ENCODE measurements at places on chromosomes 7 and 10.

GRCh38 chr10:117449636-117450035, 74.4 kb upstream of the PDZD8 start:
- DNase-seq, result no peak

- no peak for DNase-seq
These were observed 124.2 kb downstream of the RGS10 start for GRCh38 chr10:119418362-119418761.

DNA sequence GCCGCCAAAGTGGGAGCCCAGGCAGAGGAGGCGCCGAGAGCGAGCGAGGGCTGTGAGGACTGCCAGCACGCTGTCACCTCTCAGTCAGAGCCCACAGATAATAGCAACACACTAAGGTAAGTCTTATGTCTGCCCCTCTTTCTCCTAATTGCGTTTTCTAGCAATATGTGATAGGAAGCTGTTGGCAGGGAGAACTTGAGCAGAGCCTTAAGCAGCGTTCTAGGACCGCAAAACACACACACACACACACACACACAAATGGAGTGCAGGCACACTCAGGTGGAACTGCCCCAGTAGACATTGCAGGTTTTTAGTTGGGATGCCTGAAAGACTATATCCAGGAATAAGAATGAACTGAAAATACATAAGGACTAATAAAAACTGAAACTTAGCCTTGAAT, 1188.5 kb downstream of the NXPH1 start:
- no peak for DNase-seq

- DNase-seq, result no peak
These were observed 1.0 kb downstream of the CYP51A1 start for GRCh38 chr7:92133133-92133736.

GRCh38 chr7:143321242-143321641, 5.3 kb downstream of the CLCN1 start:
- no peak for DNase-seq

DNA sequence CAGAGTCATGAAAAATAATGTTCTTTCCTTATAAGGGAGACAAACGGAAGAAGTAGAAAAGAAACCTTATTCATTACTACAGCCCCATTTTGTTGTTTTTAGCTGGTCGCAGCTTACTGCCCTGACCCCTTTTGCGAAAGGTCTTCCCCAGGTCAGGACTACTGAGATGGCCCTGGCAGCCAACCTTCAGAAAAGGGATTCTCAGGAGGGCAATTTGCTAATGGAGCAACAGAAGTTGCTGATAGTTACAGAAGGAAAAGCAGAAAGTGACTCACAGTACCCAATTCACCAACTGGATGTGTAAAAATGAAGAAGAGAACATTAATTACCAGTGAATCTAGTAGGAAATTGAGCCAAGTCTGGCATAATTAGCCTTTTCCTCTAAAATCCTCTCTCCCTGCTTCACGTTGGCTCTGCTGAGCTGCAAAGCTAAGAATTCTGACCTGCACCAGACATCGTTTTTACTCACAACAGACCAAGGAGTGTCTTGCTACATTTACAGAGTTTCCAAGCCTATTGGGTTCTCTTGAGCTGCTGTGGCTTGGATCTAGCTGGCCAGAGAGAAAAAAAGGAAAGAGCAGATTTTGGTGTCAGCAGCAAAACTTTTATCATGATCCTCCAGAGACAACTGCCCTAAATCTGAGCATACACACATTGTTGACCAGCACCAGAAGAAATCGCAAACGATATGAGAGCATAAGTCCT, 499.9 kb upstream of the FZD8 start:
- DNase-seq, result no peak

DNA sequence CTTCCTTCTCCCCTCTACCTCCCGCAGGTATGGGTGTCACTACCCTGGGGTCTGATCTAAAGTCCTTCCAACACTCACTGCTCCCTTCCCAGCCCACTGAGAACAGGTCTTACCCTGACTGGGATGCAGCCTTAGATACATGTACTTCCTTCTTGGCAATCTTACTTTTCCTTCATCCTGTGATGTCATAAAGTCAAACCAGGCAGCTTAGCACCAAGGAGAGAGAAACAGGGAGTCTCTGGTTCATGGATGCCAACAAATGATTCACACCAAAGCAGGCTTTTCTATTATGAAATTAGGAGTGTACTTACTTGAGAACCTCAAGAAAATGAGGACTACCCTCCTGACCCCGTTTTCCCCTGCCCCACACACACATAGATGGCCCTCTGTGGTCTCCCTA, 111.0 kb upstream of the KMT2E start:
- DNase-seq, result no peak

GRCh38 chr7:117157241-117158209, 165.3 kb downstream of the WNT2 start:
- peak; percentile 55 for DNase-seq

- no peak for DNase-seq
These were observed 8.7 kb downstream of the ANKRD1 start for GRCh38 chr10:90912174-90912573.

- peak; percentile 9 for DNase-seq
These were observed 216.1 kb upstream of the ZMIZ1 start for GRCh38 chr10:78852466-78853240.

DNA sequence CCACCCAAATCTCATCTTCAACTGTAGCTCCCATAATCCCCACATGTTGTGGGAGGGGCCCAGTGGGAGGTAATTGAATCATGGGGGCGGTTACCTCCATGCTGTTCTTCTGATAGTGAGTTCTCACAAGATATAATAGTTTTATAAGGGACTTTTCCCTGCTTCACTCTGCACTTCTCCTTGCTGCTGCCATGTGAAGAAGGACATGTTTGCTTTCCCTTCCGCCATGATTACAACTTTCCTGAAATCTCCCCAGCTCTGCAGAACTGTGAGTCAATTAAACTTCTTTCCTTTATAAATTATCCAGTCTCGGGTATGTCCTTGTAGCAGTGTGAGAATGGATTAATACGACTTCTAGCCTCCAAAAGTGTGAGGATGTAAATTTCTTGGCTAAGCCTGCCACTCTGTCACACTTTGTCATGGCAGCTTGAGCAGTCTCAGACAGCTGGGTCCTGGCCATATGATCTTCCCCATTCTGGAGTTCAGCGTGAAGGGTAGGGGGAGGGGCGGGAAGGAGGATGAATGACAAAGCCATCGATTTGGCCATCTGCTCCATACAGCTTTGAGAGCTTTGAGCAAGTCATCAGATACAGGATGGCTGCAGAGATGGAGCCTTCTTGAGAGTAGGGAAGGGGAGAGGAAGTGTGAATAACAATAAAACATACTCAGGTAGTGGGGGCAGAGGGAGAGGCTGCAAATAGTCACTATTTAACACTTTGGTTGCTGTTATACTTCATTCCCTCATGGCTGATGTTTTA, 19.1 kb upstream of the INPP5F start:
- DNase-seq, result no peak

- DNase-seq, result no peak
These were observed 77.1 kb downstream of the LHPP start for GRCh38 chr10:124538706-124539105.

DNA sequence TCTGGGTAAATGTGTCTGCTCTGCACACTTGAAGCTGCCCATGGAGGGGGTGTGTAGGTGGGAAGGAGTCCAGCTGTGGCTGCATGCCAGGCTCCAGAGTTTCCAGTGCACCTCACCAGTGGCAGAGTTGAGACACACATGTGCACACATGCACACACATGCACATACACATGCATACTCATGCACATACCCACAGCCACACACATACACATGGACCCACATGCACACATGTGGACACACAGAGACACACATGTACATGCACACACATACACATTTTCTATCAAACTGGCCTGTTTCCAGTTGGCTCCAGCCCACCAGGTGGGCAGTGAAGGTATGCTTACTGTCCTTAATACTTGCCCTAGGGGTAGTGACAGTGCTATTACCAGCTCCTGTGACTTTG, 99.7 kb downstream of the RAMP3 start:
- no peak for DNase-seq

DNA sequence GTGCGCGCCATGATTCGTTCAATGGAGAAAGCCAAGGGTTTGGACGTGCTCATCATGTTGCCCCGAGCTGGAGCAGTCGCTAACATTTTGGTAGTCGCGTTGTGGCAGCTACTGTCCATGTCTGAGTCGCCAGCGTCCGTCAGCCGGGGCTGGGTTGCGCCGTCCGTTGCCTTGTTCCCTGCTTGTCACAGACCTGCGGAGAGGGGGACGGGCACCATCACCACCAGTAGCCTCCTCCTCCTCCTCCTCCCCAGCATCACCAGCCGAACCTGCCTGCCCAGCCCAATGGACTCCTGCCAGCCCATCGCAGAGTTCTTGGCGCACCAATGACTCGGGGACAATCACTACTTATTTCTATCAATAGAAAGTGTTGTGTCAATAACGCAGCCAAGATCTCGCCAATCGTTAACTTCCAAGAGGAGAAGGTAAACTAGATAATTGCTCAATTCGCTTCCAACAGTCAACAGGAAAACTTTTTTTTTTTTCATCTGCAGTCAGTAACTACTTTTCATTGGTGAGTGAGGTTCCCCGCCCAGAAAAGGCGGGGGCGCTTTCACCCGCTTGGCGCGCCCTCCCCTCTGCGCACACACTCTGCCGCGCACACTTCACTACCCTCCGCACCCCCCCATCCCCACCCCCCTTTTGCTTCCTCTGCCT, at the start of gene FEZF1:
TSS of gene FEZF1 (minus strand) at position 432 of the 657 bp plus-strand sequence. CDS start at position 119, 313 bp downstream.
- peak; percentile 23 for DNase-seq

DNA sequence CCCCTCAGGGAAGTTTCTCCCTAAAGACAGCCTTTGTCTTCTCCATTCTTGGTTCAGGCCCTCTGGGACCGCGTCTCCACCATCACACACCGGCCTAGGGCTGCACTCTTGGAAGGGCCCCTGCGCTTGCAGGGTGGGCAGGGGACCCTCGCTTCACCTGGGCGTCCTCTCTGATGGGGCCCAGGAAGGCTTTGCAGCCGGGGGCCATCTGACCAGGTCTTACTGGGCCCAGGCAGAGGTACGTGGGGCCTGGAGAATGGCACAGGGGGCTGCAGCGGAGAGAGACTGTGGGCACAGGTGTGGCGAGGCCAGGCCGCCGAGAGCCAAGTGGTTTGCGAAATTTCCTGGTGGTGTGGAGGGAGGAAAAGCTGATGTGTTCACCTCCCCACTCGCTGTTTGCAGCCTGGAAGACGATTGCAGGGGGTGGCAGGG, 44.4 kb downstream of the ALOX5 start:
- no peak for DNase-seq

- no peak for DNase-seq
These were observed 131.8 kb downstream of the DOCK1 start for GRCh38 chr10:127036987-127037386.

- no peak for DNase-seq
These were observed 11.4 kb upstream of the ZKSCAN1 start for GRCh38 chr7:100003711-100004661.

GRCh38 chr10:79184145-79184625, 115.4 kb downstream of the ZMIZ1 start:
- peak; percentile 35 for DNase-seq

DNA sequence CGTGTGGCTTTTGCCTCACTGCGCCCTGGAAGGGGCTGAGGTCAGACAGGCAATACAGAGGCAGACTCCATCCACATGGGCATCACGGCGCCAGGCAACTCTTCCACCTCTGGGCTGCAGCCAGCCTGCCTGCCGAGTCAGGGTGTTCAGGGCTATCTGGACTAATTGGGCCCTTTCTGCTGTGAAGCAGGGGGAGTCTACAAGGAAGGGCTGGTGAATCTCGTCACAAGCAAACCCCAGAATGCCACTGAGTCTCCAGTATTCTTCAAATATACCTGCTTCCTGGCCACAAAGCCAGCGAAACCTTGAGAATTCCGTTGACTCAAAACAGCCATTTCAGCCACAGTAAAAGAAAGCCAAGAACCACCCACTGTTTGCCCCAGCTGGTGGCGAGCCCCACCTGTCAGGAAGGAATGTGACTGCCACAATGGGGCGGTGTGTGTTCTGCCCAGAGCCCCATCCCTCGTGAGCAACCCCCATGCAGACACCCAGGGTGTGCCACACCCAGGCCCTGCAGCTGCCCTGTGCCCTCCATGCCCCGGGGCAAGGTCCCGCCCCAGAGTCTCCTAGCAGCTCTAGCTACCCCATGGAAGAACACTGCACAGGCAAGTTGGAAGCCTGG, 117.3 kb downstream of the FAM53B start:
- DNase-seq, result no peak

GRCh38 chr10:58350619-58351323, 16.0 kb downstream of the UBE2D1 start:
- peak; percentile 14 for DNase-seq

DNA sequence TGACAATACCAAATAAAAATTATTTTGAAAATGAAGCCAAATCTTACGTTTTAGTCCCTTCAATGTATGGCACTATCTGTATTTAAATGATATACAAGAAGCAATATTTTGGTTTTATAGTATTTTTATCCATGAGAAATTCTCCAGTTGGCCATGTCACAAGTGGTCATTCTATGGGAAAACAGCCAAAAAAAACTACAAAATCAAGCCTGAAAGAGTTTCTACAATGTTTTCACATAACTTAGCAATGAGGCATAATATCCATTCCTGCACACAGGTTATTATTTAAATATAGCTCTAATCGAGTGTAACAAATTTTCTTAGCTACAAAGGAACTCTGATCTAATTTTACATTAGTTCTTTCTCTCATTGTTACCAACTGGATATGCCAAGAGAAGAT, 5.4 kb downstream of the RAB11FIP2 start:
- no peak for DNase-seq

DNA sequence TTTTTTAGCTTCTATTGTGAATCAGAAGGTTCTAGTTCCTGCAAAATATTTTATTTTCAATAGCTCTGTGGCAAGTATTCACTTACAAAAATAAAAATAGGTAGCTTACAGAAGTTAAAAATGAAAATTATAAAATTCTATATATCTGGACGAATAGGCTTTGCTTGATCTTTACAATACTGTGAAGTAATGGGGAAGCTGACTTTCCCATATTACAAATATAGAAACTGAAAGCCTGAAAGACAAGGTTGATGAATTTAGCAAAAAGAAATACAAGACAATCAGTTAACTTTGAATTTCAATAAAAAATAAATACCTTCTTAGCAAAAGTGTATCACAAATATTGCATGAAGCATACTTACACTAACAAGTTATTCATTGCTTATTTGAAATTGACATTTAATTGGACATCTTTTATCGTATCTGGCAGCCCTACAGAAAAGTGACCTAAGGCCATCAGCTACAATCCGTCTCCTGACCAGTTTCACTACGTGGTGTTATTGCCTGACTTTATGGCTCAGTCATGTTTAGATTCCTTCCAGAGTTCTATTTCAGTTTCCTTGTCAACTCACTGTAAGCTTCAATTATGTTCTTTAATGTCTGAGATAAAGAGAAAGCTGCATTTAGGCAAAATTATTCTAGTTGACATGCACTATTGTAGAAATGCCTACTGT, 310.5 kb upstream of the HGF start:
- no peak for DNase-seq

DNA sequence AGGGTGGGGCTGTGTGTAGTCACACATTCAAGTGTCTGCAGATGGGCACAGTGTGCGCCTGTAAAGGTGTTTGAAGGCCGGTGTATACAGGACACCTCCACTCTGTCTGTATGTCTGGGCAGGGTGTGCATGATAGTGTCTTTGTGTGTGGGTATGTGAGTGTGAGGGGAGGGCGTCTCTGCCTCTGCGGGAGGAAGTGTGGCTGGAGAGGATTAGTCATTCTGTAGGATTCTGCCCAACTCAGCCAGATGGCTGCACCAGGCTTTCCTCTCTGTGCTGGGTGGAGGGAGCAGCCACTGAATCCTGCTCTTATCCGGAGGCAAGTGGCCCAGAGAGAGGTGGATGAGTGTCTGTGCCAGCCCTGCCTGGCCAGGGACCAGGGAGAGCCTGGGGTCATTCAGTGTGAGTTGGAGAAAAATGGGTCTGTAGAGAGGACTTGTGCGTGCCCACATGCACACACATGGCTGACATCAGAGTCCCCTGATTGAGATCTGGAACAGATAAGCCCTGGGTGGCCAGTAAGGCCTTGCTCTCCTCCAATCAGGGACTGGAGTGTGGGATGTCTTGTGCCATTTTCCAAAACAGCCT, 1.7 kb downstream of the SFXN3 start:
- DNase-seq, result peak; percentile 86
